Ureter (tissue), 1 donor: ENCODE measurements at places on chromosomes 6 and 20.

DNA sequence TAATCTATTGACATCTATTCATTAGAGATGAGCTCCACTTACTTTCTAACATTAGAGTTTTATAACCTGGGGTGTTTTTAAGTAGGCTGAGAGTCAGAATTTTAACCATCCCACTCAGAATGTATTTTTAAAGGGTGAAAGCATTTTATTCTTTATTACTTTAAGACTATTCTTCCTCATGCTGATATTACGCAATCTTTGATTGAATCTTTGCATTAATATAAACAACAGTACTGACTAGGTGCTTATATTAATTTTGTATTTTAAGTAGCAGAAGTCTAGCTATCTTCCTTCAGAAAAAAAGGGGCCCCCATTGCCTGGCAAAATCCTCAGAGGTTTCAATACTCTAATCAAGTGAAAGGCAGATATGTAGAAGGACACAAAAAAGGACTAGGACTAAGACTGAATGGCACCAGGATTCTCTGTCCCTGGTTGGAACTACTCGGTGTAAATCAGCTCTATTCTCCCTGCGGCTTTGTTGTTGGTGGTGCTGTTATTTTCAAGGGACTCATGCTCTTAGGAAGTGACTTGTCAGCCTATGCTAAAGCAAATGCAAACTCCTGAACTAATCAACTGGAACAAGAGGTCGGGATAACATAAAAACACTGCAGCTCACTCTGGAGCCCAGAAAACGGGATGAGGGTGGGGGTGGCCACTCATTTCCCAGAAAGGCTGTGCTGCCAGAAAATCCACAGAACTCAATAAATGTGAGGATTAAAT is 1324.4 kb downstream of the GRIK2 start:
- DNase-seq: no peak

DNA sequence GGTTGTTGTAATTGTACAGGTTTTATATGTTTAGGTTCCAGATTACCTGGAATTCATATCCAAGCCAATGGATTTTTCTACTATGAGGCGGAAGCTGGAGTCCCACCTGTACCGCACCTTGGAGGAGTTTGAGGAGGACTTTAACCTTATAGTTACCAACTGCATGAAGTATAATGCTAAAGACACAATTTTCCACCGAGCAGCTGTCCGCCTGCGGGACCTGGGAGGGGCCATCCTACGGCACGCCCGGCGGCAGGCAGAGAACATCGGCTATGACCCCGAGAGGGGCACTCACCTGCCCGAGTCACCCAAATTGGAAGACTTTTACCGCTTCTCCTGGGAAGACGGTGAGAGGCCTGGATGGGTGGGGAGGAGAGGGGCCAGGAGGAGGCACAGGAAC is 13.6 kb downstream of the BRPF3 start:
- DNase-seq: no peak

GRCh38 chr6:85115876-85116275 is 334.0 kb upstream of the NT5E start:
- no peak for DNase-seq

DNA sequence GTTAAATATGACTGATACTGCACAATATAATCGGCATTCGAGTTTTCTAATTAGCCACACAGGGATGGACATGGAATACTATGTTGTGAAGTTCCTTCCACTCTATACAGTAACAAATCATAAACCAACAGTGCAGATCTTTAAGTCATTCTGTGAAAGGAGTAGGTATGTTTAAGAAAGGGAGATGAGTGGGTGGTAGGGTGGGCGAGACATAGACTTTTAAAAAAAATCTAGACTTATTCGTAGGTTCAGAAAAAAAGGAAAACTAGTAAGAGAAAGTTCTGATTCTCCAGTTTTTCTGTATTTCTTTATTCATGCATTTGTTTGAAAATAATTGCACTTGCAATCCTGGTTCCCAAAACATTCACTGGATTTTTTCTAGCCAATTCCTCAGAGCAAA is 61.8 kb downstream of the SYNDIG1 start:
- DNase-seq: no peak

GRCh38 chr20:2524709-2525506 is 11.5 kb upstream of the TMC2 start:
- DNase-seq: peak; percentile 42

GRCh38 chr6:66849843-66850242 is 1142.8 kb upstream of the EYS start:
- DNase-seq: no peak

- DNase-seq: no peak
Measured at GRCh38 chr6:54353975-54354374, 45.7 kb downstream of the TINAG start.

DNA sequence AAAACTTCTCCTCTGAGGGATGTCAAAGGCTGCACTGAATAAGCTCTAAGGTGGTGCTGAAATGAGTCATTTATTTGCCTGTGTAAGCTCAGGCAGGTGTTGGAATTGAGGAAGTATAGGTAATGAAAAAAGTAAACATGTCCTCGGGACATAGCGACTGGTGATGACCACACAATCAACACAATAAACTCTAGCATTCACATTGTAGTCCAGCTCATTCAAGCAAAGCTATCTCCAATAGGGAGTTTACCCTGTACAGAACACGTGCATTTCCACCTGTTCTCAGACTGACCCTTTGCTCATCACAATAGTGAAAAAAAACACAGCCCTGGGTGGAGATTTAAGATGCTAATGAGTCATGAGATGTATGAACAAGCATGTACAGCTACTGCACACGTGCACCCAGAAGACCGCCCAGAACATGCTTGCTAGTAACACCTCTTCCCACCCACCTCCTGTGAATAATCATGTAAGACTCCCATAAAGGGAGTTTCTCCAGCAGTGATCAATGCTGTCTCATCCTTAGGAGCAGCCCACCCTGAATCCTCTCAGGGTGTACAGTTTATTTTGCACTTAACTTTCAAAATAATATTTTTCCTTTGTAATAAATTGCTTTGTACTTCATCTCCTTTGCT is 33.0 kb upstream of the POU5F1 start:
- DNase-seq: no peak

- no peak for DNase-seq
Measured at GRCh38 chr6:87661016-87661415, 41.0 kb downstream of the AKIRIN2 start.

GRCh38 chr6:119800526-119800925 is 451.0 kb upstream of the MAN1A1 start:
- DNase-seq: no peak

DNA sequence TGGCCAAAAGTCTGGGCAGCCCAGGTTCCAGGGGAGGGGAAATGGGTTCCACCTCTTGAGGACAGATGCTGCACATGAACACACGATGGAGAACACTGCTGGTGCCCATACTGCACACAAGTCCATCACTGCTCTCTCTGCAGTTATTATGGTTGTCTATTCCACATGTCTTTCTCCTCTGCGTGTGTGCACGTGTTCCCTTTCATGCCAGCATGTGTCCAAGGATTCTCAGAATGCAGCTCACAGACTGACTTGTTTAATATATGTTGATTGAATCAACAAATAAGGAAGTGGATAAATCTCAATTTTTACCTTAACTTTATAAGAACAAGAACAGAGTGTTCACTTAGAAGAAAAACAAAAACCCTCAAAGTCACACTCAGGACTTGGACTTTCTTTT is 158.9 kb downstream of the FNDC1 start:
- no peak for DNase-seq

GRCh38 chr6:170289180-170289931 is 1.5 kb downstream of the DLL1 start:
- DNase-seq: peak; percentile 43

DNA sequence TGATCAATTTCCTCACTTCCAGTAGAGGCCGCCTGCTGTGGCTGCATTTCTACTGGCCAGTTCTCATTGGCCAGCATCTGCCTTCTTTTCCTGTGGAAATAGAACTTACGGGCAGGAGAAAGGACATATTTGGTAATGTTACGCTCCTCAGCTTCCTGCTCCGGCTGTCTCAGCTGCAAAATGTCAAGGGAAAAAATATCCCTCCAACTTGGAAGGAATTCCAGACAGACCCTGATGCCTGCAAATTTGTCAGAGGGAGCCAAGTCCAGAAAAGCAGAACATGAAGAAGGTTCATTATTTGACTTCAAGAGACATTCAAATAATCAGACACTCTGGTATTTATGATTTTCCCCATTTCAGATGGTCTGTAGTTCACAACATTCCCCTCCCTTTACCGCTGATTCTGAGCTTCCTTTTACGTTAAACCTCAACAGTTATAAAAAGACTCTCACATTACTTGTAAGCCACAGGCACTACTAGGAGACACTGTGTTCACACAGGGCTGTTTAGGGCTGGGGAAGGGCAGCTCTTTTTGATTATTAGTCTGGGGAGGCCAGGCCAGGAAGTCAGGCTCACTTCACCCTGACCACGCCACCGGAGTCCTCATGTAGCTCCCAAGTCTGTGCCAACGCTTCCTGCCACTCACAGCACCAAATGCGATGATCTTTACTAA is 179.6 kb upstream of the CCN2 start:
- DNase-seq: peak; percentile 51

DNA sequence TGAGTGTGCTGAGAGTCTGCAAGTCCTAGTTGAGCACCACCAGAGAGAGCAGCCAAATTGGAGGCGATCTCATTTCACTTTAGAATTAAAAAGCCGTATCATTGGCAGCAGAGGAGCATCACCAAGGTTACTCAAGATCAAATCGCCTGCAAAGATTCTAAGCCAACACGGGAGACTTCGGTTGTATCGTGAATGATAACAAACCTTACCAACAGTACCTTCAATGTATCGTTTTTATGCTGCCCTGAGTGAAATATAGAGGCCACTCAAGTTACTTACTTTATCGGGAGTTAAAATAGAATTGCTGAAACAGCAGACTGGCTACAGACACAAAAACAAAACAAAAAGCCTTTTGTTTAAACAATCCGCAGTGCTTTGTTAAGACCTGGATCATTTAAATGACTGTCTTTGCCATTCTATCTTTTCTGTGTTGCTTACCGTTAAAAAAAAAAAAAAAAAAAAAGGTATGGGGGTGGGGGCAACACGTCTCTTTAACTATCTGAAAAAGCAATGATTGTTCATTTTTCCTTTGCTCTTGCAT is 14.2 kb downstream of the NHSL1 start:
- no peak for DNase-seq

- no peak for DNase-seq
Measured at GRCh38 chr20:62156592-62157386, 13.2 kb downstream of the SS18L1 start.

- peak; percentile 65 for DNase-seq
Measured at GRCh38 chr6:152636021-152636608, 1.0 kb downstream of the SYNE1 start.

GRCh38 chr6:163466839-163467390 is 52.4 kb downstream of the QKI start:
- no peak for DNase-seq

- DNase-seq: no peak
Measured at GRCh38 chr6:156833755-156834154, 56.6 kb downstream of the ARID1B start.

DNA sequence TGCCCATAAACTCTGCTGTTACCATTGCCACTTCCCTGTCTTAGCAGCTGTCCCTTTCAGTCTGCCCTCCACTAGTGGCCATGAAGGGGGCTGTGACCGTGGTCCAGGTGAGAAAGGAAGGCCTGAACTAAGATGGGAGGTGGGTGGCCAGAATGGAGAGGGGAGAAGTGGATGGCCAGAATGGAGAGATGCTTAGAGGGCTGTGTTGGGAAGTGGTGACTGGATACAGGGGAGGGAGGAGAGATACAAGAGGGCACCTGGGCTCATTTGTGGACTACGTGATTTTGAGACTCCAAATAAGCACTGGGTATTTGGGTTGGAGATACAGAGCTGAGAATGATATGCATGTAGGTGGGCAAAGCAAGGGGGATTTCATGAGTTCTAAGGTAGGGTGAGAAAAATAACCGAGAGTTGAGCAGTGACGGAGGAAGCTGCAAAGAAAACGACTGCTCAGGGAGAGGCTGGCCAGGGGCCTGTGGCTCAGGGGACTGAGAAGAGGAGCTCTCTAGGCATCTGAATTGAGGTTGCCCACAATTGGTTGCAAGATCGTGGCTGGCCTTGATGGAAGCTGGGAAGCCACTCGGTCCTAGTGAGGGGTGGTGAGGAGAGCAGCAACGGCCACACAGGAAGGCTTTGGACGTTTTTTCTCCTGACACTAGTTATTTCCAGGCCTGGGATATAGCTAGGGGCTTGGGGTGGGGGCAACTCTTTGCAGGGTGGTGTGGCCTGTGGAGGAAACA is 36.9 kb downstream of the PANK2 start:
- no peak for DNase-seq

- DNase-seq: no peak
Measured at GRCh38 chr20:51508780-51509179, 33.7 kb downstream of the NFATC2 start.

DNA sequence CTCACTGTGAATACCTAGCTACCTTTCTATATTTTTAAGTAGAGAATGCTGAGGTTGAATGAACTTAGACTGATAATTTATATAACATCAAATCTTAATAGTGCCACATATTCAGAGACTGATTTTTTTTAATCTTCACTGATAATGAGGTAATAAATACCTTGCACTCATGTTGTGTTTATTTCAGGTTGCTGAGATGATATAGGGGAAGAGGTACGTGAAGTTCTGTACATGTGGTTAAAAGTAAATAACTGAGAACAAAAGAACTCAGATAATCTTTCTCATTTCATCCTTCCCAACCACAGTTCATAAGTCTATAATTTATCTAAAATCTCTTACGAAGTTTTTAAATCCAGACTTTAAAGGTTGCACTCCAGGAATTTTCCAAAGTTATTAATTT is 6.4 kb downstream of the NHSL1 start:
- DNase-seq: no peak

- no peak for DNase-seq
Measured at GRCh38 chr6:89975991-89976693, 81.9 kb downstream of the GJA10 start.

DNA sequence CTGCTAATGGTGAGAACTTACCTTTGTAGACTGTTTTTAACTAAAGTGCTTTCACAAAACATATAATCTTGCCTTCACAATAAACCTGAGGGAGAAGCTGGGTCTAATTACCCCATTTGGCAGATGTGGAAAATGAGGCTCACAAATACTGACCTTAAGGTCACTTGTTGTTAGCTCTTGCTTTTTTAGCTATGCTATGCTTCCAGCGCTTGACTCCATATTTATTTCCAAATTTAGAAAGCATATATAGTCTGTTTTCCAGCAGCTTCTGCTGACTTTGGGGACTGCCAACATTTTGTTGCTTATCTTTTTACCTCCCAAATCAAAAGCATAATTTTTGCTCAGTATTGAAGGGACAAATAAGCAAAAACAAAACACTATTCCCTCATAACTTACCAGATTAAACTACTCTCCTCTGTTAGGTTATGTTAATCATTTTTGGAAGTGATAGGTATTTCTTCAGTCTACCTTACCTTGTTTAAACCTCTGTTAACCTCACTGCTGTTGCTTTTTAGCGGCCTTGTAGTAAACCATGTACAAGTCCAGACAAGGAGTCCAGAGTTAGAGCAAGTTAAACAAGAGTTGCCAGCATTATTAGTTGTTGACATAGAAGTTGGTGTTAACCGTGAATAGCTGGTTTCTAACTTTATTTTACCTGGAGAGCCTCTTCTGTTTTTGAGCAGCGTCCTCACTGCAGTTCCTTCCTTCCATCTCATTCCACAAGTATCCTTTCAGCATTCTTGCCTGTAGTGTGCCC is 4.9 kb upstream of the BTBD3 start:
- no peak for DNase-seq

- DNase-seq: no peak
Measured at GRCh38 chr6:116444575-116444974, 16.6 kb upstream of the CALHM6 start.

- DNase-seq: no peak
Measured at GRCh38 chr6:78770765-78771164, 96.6 kb upstream of the IRAK1BP1 start.
